GM13977 (cell line): ENCODE measurements at places on chromosomes 6 and 20.

- no peak for DNase-seq
Measured at GRCh38 chr20:5080384-5080877, 39.3 kb downstream of the PCNA start.

GRCh38 chr6:29992807-29993206, 50.5 kb downstream of the HLA-A start:
- no peak for DNase-seq

GRCh38 chr6:37481711-37482605, 17.7 kb downstream of the CCDC167 start:
- DNase-seq, result no peak

GRCh38 chr6:145406783-145407182, 328.5 kb downstream of the EPM2A start:
- no peak for DNase-seq

DNA sequence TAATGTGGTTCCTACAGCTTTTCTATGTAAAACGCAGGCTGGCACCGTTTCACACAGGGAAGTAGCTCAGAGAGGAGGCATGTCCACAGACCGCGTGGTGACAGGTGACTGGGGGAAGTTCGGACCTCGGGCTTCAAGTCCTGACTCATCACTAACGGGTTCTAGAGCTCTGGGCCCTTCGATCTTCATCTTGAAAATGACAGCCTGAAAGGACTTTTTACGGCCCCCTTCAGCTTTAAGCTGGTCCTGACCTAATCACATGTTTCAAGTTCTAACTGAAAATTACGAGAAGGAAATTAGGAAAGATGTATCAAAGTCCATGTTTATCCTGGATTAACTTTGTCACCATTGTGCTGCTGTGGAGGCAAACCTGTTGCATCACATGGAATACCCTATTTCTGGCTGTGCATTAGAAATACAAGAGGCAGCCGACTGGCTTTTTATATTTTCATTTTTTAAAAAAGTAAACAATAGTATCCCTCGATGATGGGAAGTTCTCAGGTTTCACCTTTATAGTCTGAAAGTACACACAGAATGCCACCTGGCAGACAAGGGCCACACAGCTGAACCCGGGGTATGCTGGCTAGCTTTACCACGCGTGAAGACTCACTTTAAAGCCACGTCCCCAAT, 2.0 kb downstream of the MAN1A1 start:
- DNase-seq, result peak; percentile 46
